Lung (tissue), 17 donors: ENCODE measurements at places on chromosomes 1 and 21.

DNA sequence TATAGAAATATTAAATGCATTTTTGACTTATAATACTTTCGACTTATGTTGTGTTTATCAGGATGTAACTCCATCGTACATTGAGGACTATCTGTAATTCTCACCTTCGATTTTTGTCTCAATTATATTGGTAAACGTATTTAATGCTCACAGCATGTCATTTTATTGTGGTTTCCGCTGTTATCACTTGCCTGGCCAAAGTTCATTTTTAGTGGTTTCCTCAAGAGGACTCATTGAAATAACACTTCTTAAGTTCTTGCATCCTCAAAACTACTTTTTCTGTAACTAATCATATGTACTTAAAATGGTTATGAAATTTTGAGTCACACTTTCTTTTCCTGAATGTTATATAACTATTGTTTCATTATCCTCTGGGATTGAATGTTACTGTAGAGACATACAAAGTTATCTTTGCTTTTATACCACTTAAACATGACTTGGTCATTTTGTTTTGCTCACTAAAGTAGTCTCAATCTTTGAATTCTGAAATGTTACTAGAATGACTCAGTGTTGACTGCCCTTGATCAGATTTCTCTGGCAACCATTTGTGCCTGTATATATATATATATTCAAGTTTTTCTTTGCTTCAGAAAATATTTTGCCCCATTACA lies 289.6 kb upstream of the PROX1 start:
- DNase-seq, result no peak

GRCh38 chr21:28731700-28732321 lies 260.9 kb downstream of the LTN1 start:
- no peak for DNase-seq

DNA sequence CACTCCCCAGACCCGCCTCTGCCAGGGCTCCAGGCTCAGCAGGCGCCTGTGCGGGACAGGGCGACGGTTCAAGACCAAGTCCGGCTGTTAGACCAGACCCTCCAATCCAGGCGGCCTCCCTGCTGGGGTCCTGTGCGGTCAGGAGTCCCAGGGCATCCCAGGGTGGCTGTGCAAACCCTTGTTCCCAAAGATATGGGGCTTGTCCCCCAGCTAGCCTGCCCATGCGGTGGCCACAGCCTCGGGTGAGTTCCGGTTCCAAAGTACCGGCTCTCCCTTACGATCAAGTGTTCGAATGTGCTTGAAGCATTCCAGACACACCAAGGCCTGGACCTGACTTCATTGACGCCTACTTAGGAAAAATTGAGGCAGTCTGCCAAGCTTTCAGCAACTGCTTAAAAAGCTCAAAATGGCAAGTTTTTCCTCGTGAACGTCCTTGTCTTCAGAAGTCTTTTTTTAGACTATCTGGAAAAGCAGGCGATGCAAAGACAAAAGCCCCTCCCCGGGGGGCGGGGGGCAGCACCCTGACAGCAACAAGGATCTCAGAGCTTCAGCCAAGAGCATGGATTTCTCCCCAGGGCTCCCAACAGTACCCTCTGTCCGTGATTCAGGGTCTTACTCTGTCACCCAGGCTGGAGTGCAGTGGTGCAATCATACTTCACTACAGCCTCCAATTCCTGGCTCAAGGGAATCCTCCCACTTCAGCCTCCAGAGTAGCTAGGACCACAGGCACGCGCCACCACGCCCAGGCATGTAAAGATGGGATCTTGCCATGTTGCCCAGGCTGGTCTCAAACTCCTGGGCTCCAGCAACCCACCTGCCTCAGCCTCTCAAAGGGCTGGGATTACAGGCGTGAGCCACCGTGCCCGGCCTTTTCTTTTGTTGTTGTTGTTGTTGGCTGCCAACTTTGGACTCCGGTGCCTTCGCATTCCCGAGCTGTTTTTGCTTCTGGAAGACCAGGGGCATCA lies 2.3 kb downstream of the FAAP20 start:
- peak; percentile 76 for DNase-seq

DNA sequence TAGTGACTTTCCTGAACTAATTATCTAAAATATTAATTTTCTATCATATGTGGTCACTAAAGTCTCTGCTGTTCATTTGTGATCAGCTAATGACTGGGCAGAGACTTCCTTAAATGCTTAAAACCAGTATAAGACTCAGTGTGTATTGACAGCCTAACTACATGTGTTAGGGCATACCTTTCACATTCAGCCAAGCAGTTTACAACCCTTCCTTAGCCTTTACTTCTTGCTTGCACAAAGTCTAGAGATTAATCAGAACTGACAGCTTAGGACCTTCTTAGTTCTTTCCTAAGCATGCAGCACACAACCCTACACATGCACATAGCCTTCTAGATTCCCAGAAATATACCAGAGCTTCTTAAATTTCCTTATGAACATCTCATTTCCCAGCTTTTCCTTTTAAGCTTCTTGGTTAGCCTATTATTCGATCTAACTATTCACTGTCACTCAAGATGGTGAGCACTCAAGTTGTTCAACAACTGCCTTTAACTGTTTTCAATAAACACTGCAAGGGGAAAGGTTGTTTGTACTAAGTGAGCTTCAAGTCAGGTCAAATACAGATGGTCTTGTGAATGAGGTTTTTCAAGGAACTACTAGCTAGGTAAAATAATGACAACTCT lies 13.4 kb downstream of the EYA3 start:
- DNase-seq, result no peak

GRCh38 chr21:40422896-40423635 lies 423.9 kb downstream of the DSCAM start:
- DNase-seq, result no peak

DNA sequence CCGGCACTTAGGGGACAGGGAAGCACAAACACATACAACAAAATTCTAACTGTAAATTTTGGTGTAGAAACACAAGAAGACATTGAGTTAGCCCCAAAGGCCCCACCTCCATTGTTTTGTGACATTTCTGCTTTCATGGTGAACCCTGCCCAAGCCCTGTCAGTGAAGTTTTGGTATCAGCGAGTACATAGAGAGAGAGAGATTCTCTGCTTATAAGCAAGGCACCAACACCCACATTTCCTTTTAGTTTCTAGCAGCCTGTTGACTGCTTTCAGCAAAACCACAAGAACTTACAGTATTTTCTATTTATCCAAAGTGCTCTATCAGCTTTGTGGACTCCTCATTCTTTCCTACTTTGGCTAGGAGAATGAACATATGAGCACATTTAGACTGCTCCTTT lies 24.0 kb downstream of the ZNF124 start:
- no peak for DNase-seq
